ENCODE measurements at places on chromosomes 7 and 10.

DNA sequence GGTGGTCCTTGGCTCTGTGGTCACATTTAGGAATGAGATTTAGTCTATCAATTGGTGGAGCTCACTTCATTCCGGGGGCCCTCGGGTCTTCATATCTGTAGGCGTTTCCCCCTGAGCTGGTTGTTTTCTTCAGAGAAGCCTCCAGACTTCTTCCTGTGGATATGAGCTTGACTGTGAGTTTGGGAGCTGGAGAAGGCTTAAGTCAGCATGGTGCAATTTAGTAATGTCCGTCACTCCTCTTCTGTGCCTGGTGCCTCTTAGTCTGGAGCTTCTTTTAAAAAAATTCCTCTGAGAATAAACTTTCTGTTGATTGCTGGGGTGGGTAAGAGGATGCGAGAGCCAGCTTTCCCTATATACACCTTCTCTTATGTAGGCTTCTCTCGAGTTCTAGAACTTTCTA lies 40.2 kb downstream of the HECW1 start:
- no peak for DNase-seq

DNA sequence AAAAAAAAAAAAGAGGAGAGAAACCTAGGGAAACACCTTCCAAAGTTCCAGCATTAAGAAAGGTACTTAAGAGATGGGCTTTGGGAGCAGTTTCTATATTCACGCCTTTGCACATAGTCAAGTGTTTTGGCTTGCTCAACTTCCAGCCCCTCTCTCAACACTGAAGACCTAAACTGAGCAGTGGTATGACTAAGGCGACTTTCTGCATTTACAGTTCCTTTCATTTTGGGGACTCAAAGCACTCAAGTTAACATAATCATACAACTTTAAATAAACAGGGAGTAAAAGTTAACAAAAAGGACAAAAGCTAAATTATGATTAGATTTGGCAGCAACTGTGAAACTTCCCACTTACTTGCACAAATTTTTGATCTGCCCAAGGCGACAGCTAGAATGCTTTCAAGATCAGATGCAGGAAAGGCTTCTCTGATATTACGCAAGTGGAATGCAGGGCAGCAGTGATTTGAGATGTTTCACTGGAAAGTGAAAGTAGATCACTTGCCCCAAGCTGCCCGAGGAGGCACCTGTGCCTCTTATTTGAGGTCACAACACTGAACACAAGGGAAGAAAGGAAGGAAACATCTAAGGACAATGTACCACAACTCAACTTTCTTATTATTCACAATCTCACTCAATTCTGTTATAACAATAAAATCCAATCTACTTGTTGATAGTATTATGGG lies 199.5 kb downstream of the SKAP2 start:
- DNase-seq: no peak

DNA sequence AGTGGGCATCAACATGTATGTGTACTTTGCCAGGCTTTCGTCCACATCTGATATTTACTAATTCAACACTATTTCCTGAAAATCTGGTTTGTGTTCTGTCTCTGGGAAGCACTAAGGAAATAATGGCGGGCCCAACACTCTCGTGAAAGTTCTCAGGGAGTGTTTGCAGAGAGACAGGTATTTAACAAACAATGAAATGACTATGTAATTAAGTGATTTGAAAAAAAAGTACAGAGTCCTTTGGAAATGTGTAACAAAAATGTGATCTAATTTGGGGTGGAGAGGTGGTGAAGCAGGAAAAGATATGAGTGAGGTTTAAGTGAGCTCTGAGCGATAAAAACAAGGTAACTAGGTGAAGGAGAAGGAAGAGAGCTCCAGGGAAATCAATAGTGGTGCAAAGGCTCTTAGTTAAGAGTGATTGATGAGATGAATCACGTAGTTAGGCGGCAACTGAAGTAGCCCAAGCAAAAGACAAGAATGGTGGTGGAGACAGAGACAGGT lies 95.3 kb upstream of the DNAJB12 start:
- DNase-seq: no peak

GRCh38 chr7:150947761-150948651 lies 30.1 kb downstream of the KCNH2 start:
- DNase-seq: no peak

DNA sequence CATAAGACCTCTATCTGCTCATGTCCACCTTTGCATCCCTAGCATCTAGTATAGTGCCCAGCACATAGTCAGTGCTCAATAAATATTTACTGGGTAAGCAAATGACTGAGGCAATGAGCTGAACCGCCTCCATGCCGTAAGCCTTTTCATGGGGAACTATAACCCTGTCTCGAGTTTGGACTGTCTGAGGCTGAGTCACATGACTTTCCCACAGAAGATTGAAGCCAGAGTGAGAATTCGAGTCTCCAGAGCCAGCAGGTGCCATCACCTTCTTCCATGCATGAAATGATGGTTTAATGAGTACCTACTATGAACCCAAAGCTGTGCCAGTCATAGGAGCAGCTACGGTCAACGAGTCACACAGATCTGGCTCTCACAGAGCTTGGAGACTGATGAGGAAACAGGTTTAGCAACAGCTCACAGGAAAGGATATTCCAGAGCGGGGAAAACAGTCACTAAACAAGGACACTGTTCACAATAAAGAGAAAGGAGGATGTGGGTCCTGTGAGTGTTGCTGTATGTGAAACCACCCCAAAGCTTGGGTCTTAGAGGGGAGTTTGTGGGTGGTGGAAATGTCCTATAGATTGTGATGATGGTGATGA lies 75.2 kb downstream of the TEX36 start:
- no peak for DNase-seq

DNA sequence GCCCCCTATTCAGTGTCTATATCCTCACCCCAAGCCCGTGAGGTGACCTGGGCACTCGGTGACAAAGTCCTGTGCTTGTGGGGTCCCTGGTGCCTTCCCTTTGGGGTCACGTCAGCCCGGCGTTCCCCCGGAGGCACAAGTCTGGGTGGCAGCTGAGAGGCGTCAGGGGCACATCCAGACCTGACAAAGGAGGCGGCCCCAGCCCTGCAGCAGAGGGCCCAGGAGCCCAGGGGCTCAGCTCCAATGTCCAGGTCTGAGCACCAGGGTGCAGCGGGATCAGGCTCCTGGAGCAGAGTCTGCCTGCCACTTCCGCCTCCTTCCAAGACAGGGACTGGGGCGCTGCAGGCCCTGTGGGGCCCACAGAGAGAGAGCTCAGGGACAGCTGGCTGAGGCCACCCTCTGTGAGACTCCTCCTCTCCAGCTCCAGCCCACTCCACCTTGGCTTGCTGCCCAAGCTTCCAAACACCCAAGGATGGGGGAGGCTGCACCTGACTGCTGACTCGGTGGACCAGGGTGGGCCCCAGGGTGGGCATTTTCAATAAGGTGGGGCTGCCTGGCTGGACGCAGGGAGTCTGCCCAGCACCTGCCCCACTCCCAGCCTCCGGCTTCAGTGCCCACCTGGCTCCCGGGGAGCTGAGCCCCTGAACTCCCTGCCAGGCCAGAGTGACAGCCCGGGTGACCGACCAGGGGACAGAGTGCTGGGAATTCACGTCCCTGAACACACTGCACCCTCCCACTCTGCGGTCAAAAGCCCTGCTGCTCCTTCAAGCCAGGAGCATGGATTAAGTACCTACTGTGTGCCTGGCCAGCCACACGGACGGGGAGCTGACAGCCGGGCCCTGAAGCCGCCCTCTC lies 1.0 kb upstream of the KNDC1 start:
- DNase-seq: no peak

DNA sequence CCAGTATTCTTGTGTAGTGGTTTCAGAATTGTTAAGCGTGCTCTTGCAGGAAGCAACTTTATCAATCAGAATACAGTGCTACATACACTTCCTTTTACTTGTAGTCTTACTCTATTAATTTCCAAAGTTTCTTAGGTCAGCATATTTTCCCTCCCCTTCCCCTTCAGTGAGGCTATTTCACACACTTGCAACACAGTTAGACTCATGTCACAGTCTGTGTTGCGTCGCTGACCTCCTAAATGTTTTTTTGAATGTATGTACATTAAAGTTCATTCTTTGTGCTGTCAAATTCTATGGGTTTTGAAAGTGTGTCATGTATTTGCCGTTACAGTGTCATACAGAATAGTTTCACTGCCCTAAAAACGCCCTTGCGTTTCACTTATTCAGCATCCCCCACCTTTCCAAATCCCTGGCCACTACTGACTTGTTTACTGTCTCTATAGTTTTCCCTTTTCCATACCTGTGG lies 5.4 kb upstream of the HKDC1 start:
- no peak for DNase-seq
